Panc1 (cell line): ENCODE measurements at places on chromosomes 1 and 21. TPM values are rescaled to one million over a fixed set of nuclear protein-coding genes. Genes with fewer than 3 reads are reported as not detected.

DNA sequence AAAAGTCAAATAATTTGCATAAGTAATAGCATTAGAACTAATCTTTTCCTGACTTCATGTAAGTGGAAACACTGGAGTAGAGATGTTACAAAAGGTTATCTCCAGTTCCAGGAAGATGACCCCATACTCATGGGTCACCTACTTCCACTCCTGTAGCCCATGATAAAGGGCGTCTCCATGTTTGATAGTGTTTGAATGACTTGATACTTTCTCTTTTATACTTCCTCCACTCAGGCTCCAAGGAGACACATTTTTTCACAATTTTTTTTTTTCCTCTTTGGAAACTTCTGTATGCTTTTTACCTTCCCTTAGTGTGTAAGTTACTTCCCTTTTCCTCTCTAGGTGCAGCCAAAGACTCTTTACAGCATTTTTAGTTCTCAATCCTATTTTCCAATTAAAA lies 382.1 kb upstream of the B3GALT2 start:
- no peaks in the 10 kb centered on the region for H3K27me3 ChIP-seq
- no peak overlapping the region for H3K27ac ChIP-seq
- no peaks in the 10 kb centered on the region for H3K4me1 ChIP-seq
- DNase-seq, result no peak

GRCh38 chr1:17488995-17489767 lies 49.7 kb upstream of the RCC2 start:
- H3K36me3 ChIP-seq, result no peaks in the 10 kb centered on the region
- H3K27ac ChIP-seq, result no peak overlapping the region
- H3K4me3 ChIP-seq, result no peak overlapping the region
- no peak for DNase-seq
- no peaks in the 10 kb centered on the region for H3K4me1 ChIP-seq

GRCh38 chr1:107750364-107750959 lies 214.5 kb downstream of the VAV3 start:
- no peaks in the 10 kb centered on the region for H3K4me1 ChIP-seq
- no peaks in the 10 kb centered on the region for H3K36me3 ChIP-seq
- peak; percentile 22 for DNase-seq
- H3K27me3 ChIP-seq, result no peaks in the 10 kb centered on the region

DNA sequence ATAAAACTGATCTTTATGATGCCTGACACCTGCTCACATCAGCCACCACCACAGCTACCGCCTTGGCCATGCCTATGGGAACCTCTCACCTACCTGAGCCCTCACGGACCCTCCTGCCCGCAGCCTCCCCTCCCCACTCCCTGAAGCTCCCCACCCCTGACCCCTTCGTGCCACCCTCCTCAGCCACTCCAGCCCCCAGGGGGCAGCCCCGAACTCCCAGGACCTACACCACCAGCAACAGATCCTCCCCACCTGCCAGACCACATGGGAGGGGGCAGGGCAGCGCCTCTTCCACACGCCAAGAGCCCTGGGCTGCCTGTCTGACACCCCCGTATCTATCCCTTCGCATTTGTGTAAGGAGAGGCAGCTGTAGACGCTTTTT lies 14.2 kb upstream of the ARHGEF16 start:
- H3K36me3 ChIP-seq, result no peaks in the 10 kb centered on the region
- no peak overlapping the region for H3K27ac ChIP-seq
- DNase-seq, result no peak
- H3K27me3 ChIP-seq, result no peaks in the 10 kb centered on the region; the same call in 1 of the 2 replicates
- no peaks in the 10 kb centered on the region for H3K4me1 ChIP-seq

The TMED5 gene
- 45.6 TPM for total RNA-seq
